AG09309 (cell line): ENCODE measurements at places on chromosomes 2 and 18.
A peak's percentile ranks its signal among the peaks of the same experiment; 100 is the strongest.

DNA sequence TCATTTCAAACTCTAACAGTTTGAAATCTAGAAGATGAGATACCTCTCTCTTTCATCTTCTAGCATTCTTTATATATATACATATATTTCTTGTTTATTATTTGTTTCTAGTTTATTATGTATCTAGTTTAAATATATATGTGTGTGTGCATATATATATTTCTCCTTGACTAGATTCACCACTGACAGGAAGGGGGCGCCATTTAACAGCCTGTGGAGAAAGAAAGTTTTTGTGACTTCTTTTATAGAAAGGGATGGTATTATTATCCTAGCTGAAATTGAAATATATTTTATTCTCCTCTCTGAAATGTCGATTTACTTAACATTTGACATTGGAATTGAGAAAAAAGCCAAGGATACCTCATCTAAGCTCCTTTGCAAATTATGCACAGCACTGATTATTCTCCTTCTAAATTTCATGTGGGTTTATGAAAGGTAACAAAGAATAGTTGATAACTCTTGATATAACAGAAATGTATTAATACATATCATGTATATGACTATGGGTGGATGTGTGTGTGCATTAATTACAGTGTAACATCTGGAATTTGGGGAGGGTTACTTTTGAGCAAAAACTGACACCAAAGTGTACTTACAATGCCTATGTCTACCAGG is 160.7 kb upstream of the NT5C1B start:
- no peak for DNase-seq

DNA sequence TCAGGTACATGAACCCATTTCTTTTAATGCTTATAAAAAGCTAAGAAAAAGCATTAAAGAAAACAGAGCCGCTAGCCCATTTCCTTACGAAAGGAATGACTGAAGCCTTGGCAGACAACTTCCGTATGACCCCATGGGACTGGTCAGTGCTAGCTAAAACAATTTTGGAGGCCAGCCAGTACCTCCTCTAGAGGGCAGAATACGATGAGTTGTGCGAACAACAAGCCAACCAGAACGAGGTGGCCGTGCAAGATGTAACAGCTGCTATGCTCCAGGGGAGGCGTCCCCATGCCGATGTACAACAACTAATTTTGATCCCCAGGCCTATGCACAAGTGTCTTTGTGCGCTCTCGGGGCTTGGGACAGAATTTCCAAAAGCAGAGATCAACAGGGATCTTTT is 16.7 kb downstream of the MAP3K2 start:
- DNase-seq = no peak

GRCh38 chr2:240425236-240425615 is 10.2 kb upstream of the GPC1 start:
- no peak for DNase-seq

GRCh38 chr18:66328296-66328878 is 275.5 kb downstream of the CDH19 start:
- DNase-seq = no peak

GRCh38 chr18:35289293-35289692 is 736 bp downstream of the ZSCAN30 start:
- no peak for DNase-seq

DNA sequence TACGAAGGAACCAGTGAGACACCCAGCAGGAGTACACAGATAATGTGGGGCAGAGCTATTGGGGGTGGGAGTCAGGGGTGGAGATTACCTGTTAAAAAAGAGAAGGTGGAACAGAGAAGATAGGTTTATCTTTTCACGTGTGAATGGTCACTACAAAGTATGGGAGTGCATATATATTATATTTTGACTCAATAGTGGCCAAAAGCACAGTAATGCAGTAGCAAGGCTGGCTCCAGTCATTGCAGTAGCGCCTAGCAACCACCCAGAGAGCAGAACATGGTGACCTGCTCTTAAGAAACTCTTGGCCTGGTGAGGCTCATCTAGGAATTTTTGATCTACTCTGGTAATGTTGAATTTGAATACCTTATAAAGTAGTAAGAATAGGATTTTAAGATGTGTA is 1.0 kb downstream of the IMPACT start:
- no peak for DNase-seq

- DNase-seq = no peak
These were observed 305.9 kb downstream of the ARHGAP15 start for GRCh38 chr2:143435131-143435530.

DNA sequence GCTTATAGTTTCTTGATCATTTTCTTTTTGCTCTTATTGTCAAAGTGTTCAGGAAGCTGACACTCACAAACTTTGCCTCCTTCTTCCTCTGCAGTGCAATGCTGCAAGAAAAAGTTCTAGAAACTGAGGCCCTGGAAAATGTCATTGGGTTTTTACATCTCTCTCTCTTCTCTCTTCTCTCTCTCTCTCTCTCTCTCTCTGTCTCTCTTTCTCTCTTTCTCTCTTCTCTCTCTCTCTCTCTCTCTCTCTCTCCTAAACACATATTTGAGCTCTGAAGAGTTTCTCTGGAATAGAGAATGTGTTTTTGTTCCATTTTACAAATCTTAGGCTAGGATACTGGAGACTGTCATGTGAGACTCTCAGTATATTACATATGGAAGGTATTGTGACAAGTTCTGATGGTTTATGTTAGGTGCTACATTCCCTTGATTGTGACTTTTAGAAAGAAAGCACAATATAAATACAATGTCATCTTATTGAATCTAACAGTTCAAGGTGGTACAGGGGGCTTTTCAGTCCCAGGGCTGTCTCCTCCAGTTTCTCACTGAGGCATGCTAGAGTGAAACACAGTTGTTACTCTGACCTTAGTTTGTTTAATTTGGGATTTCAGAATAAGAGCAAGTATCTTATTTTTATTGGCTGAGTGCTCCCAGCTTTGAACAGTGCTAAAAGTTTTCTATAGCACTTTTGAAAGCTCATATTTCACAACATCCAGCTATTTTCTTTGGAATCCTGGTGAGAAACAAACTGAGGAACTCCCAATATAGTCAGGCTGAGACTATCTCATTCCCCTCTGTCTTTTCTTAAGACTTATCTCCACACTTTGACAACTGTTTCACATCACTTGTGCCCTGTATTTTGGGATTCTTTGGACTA is 41.4 kb upstream of the EHBP1 start:
- DNase-seq = peak; percentile 61

- no peak for DNase-seq
These were observed 30.5 kb downstream of the GCKR start for GRCh38 chr2:27527182-27527581.

GRCh38 chr2:121993682-121994081 is 238.2 kb downstream of the TSN start:
- no peak for DNase-seq

DNA sequence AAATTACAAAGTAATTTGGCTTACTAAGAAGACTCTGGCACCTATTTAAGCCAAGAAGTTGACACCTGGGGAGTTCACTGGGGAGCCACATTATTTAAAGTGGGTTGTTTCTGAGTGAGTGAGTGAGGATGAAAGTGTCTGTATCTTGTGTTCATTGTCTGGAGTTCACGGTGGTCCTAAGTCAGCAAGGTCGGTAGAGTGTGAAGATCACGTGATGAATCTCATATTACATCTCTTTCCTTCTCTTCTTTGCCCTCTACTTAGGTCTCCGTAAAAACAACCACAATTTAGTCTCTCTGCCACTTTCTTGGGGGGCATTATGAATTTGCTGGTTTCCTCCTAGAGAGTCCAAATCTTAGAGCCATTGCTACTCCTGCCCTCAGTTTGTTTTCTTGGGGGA is 67.8 kb downstream of the DIS3L2 start:
- DNase-seq = no peak
